ENCODE measurements at places on chromosomes 6 and 20.

DNA sequence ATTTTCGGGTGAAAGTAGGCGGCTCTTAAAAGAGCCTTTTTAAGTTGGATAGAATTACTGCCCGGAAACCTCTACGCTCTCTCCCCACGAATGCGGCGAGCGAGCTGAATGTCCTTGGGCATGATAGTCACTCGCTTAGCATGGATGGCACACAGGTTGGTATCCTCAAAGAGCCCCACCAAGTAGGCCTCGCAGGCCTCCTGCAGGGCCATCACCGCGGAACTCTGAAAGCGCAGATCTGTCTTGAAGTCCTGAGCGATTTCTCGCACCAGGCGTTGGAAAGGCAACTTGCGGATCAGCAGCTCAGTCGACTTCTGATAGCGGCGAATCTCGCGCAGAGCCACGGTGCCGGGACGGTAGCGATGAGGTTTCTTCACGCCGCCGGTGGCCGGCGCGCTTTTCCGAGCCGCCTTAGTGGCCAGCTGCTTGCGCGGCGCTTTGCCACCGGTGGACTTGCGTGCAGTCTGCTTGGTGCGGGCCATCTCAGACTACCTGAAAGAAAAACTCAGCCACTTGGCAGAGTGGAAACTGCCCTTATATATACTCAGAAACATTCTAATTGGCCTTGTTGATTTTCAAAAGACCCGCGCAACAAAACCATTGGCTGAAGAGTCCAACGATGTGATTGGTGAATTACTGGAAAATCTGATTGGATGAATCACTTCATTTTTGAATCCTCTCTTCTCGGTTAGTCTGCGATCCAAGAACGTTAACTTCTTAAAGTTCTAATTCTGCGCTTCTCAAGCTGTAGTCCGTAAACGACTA is 93.9 kb upstream of the BTN3A2 start:
- DNase-seq: no peak

GRCh38 chr6:33888664-33889200 is 84.9 kb upstream of the MLN start:
- DNase-seq: no peak

DNA sequence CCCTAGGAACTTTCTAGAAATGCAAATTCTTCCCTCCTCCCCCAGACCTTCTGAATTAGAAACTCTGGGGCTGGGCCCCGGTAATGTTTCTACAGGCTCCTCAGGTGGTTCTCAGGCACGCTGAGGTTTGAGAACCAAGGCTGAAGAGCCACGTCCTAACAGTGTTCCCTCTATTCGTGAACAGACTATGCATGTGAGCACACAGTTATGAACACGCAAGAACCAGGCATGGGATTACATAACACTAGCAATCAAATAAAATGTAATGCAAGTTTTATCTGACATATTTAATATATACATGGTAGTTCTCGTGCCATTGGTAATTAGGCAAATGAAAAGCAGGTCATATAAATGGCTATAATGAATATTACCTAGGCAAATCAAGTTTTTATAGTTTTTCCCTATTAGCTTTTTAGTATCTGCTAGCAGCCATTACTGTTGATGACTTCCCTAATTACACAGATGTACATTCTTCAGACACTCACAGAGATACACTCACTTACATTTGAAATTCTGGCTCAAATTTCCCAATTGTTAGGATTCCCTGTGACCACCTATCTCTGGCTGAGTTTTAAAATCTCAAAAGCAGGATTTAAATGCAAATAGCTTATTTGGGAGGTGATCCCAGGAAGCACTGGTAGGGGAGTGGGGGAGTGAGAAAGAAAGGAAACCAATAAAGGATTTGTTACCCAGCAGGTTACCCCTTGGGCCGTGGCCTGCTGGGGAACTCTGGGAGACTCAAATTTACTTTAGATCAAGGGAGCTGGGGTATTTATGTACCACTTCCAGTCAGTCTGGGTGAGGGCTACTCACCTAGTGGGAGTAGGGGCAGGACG is 104.1 kb downstream of the TCP11 start:
- DNase-seq: no peak

GRCh38 chr6:2037237-2037926 is 208.0 kb downstream of the GMDS start:
- no peak for DNase-seq

GRCh38 chr6:12426121-12426520 is 136.0 kb downstream of the EDN1 start:
- no peak for DNase-seq

- no peak for DNase-seq
Measured at GRCh38 chr6:135179372-135179771, 1.7 kb upstream of the MYB start.

DNA sequence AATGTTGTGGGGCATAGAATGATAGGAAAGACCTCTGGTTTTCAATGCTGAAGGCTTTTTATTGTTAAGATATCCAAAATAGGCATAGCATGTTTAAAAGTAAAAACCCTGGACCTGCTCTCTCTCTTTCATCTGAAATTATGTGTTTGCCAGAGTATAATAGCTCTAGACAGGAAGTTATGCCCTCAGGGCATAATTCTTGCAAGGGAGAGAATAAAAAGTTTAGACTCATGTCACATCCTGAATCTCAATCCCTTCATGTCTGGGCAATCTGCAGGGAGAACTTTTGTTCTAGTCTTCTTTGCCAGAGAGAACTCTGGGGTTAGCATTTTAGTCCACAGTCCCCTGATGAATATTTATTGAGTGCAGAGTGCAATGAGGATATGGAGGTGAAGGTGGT is 297.3 kb upstream of the FLRT3 start:
- DNase-seq: no peak

DNA sequence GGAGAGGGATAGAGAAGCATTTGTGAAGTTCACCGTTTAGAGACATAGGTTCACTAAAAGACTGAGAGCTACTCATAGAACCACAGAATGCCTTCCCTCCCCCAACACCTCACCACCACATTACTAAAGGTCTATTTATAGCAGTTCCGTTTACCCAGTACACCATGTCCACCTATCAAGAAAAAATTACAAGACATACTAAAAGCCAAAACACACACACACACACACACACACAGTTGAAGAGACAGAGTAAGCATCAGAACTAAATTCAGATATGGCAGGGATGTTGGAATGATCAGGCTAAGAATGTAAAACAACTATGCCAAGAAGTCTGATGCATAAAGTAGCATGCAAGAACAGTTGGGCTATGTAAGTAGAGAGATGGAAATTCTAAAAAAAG is 52.3 kb downstream of the SLC22A3 start:
- no peak for DNase-seq

DNA sequence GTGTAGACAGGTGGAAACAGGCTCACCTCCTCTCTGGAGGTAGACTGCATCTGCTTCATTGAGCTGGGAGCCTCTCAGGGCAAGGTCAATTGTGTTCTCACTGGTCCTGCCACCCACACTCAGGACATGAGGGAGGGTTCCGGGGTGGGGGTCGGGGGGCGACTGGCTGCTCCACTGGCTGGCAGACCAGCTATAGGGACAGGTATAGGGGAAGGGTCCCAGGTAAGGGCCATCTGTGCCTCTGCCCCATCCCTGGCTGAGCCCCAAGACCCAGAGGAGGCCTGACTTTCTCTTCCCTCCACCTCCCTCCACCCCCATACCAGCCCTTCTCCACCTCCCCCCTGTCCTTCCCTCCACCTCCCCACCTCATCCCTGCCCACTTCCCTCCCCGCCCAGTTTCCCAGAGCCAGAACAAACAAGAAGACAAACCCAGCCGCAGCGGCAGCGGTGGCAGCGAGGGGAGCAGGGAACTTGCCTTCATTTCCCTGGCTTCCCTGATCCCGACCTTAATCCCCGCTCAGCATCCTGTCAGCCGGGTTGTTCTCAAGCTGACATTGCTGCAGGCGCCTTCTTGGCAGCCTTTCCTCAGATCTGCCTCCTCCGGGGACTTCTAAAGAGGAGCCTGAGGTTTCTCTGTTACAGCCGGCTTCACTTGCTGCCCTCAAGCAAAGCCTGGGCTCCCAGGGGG is 18.3 kb upstream of the FOXP4 start:
- no peak for DNase-seq

DNA sequence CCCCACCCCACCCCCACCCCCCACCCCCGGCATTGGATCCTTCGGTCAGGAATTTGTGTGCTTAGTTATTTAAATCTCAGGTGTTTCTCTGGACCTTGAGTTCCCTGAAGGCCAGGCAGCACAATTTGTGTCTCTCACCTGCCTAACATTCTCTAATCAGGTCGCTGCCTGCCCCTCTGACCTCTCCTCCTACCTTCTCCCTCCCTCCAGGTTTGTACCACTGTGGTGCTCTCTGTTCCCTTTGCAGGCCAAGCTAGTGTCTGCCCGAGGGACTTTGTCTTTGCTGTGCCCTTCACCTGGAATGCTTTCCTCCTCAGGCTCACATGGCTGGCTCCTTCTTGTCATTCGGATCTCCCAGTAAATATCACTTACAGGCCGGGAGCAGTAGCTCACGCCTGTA is 131.4 kb upstream of the SLC2A12 start:
- DNase-seq: no peak

GRCh38 chr6:144678844-144679243 is 393.7 kb downstream of the UTRN start:
- DNase-seq: no peak

DNA sequence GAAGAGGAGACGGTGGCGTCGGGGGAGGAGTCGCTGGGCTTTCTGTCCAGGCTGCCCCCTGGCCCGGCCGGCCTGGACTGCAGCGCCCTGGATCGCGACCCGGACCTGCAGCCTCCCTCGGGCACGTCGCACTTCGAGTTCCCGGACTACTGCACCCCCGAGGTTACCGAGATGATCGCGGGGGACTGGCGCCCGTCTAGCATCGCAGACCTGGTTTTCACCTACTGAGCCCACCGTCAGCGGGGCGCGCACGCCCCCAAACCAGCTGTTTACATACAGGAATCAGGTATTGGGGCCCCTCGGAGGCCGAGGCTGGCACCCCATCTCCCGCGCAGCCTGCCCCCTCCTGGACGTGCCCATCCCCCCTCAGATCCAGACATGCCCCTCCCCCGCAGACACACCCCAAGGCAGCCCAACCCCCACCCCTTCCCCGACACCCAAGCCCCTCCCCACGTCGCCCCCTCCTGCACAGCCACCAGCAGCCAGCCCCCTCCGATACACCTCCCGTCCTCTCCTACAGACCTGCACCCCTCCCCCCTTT is 1.4 kb downstream of the SOX12 start:
- no peak for DNase-seq

GRCh38 chr20:45874576-45874975 is 6.5 kb upstream of the ZSWIM1 start:
- DNase-seq: no peak

DNA sequence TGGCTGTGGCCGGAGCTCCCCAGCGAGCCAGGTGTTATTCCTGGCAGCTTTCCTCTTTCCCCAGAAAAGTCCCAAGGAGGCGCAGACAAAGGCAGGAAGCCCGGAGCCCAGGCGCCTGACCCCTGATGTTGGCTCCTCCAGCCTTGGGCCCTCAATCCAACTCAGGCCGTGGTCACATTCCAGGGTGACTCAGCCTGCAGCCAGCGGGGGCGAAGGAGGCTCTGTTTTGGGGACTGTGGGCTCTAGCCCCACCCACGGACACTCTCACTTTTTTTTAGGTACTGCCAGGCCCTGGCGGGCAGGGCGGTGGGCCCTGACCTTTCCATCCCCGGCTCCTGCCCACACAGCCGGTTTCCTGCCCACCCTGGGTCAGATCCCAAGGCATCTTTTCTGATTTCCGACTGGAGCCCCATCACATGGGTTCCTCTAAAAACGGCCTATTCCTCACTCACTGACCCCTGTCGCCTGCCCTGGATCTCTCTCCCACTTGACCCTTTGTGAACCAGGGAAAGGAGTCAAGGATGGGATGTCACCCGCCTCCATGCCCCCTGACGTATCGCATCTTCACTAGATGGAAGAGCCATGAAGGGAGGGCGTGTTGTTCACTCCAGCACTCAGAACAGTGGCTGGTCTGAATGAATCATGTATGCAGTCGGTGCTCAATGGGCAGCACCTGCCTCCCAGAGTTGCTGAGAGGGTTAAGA is 5.5 kb downstream of the PTGIS start:
- DNase-seq: no peak

- no peak for DNase-seq
Measured at GRCh38 chr6:116616737-116617053, 416 bp downstream of the RSPH4A start.

DNA sequence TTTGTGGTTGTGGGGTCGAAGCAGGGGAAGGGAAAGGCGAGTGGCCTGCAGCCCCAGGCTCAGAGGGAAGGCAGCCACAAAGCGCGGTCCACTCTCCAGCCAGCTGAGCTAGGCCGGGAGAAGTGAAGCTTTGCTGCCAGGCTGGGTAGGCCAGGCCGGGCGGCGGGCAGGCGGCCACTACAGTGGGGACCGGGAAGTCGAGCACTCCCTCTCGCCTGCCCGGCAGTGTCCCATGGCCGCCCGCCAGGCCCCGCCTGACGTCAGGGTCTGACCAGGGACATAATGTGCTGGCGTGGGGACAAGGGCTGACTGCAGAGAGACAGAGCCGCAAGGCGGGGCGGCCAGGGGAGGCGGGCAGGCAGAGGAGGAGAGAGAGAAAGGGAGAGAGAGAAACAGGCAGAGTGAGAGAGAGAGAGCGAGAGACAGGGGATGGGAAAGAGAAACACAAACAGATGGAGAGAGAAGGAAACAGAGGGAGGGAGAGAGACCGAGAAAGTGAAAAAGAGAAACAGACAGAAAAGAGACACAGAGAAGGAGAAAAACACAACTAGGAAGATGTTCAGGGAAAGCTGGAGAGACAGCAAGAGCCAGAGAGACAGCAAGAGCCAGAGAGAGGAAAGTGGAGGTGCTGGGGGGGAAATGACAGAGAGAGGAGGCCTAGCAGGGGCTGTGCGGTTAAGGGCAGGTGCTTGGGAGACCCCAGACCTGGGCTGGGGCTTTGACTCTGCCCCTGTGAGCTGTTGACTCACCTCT is 94.5 kb upstream of the PTPN1 start:
- no peak for DNase-seq

- DNase-seq: peak; percentile 24
Measured at GRCh38 chr20:50366270-50367103, 143.7 kb upstream of the PTPN1 start.

DNA sequence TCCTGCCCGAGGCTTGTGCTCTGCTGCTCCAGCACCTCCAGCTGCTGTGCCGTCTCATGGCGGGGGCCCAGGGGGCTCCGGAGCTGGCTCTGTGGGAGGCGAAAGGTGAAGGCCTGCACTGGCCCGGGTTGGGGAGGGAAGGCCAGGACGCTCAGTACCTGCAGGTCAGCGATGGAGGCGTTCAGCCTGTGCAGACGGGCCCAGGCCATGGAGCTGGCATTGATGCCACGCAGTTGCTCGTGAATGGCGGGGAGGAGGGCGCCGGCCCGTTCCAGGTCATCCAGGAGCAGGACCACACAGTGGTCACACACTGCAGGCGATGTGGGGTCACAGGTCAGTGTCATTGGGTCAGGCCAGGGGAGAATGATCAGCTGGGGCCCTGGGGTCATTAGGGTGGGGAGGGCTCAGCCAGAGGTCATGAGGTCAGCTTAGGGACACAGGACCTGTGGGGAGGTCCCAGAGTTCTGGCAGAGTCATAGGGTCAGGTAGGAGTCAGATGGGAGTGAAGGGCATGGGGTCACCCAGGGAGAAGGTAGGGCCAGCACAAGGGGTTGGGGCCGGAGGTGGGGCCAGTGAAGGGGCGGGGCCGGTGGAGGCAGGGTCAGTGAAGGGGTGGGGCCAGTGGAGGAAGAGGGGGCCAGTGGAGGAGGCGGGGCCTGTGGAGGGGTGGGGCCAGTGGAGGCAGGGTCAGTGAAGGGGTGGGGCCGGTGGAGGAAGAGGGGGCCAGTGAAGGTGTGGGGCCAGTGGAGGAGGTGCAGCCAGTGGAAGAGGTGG is 18.0 kb downstream of the ADRM1 start:
- no peak for DNase-seq

- no peak for DNase-seq
Measured at GRCh38 chr6:41155132-41155805, 1.1 kb upstream of the TREML1 start.

GRCh38 chr6:6746333-6746969 is 157.9 kb downstream of the LY86 start:
- DNase-seq: no peak

- DNase-seq: no peak
Measured at GRCh38 chr6:2919401-2919800, 16.3 kb upstream of the SERPINB9 start.

Measured in GDM1 (cell line).